Stimulated activated CD8-positive, alpha-beta memory T cell treated with anti-CD3 and anti-CD28 coated beads, Interleukin-7, amount 100 ng/mL, for 1 hour (primary cell): ENCODE measurements at places on chromosomes 5 and 9.

DNA sequence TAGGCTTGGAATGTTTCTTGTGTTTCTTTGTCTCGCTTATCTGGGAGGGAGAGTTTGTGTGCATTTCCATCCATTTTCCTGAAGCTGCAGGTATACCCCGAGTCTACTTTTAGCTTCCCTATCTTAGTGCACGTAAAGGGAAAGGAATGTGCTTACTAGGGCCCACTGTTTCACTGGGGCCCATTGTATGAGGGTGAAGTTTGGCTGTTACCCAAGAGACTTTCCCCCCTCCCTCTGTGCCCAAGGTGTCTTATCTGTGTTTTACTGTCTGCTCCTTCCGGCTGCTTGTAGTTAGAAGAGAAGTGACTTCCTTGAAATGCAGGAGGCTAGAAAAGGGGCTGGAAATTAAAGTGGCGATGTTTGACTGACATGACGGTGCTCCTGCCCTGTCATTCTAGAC lies 12.1 kb upstream of the BTNL3 start:
- DNase-seq = no peak

GRCh38 chr5:77398458-77398857 lies 93.7 kb downstream of the WDR41 start:
- DNase-seq = no peak

DNA sequence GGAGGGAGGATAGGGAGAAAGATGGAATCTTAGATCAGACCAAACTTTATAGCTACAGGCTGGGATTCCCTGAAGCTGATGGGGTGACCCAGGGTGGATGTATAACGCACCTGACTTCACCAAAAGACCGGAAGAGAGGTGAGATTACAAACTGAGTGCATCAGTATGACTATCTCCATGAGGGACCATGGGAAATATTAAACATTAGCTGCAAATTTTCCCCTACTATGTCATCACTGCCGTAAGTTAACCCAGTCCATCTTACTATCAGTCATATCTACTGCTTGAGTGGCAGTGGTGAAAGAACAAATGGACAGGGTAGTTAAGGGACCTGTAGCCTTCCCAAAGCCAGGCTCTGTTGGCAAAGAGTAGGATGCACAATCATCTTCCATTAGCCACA lies 368.3 kb downstream of the EFNA5 start:
- no peak for DNase-seq

- no peak for DNase-seq
These were observed 119.7 kb downstream of the FANCC start for GRCh38 chr9:95197692-95198271.

- DNase-seq = no peak
These were observed 128.0 kb upstream of the EPB41L4A start for GRCh38 chr5:112546946-112547592.

DNA sequence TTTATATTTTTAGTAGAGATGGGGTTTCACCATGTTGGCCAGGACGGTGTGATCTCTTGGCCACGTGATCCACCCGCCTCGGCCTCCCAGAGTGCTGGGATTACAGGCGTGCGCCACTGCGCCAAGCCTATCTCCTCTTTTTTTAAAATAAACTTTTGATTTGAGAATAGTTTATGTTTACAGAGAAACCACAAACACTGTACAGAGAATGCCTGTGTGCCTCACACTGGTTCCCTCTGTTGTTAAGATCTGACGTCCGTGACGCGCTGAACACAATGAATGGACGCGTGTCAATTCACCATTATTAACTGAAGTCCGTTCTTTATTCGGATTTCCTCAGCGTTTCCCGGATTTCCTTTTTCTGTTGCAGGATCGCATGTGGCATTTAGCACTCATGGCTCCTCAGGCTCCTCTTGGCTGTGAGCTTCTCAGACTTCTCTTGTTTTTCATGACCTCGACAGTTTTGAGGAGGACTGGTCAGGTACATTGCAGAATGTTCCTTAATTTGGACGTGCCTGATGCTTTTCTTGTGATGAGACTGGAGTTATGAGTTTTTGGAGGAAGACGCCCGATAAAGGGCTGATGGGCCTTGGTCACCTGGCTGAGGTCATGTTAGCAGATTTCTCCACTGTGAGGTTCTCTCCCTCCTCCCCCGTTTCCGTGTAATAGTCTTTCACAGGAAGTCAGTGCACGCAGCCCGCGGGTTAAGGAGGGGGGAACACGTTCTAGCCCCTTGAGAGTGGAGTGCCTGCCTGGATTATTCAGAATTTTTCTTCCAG lies 69.6 kb downstream of the ANKRD33B start:
- DNase-seq = no peak

DNA sequence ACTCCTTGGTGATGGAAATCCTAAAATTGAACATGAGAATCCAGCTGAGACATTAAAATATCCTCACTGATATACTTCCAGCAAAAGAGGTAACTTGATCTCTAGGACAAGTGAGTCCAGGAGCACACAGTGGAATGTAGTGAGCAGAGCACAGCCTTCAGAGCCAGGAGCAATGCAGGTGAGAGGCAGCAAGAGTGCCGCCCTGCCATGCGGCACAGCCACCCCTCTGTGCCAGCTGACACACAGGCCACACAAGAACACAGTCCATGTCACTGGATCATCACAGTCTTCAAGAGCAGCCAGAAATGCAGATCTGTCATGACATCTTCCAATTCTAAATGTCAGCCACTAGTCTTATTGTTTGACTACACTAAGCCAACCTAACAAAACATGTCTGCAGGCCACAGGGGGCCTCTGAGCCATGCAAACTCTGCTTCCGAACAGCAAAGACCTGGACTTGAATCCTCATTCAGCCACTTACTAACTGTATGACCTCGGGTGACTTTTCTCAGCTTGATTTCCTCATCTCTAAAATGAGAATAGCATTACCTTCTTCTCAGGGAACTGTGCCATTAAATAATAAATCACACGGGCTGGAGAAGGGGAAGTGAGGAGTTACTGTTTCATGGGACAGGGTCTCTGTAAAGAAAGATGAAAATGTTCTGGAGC lies 47.0 kb downstream of the CCDC125 start:
- no peak for DNase-seq

GRCh38 chr9:125805057-125805456 lies 57.9 kb downstream of the PBX3 start:
- DNase-seq = no peak

DNA sequence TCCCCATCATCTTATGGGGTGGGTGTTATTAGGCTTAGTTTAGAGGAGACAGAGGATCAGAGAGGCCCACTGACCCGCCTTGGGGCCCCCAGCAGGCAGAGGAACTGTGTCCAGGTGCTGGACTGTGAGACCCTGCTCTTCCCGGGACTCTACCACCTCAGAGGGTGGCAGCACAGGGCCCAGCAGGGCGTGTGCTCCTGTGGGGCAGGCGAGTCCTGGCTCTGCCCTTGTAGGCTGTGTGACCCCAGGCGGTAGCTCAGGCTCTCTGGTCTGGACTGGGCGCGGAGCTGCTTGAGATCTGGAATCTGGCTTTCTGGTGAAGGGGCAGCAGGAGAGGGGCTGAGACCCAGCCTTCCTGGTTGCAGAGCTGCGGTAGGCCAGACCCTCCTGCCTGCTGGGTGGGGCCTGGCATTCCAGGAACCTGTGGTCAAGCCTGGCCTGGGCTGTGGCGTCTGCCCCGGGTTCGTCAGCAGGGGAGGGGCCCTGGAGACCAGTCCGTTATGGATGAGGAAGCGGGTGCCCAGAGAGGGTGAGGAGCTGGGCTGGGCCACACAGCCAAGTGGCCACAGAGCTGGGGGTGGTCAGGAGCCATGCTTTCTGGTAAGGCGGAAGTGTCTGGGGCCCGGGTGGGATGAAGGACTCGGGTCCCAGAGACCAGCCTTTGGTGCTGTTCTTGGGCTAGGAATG lies 46.5 kb downstream of the RXRA start:
- no peak for DNase-seq

DNA sequence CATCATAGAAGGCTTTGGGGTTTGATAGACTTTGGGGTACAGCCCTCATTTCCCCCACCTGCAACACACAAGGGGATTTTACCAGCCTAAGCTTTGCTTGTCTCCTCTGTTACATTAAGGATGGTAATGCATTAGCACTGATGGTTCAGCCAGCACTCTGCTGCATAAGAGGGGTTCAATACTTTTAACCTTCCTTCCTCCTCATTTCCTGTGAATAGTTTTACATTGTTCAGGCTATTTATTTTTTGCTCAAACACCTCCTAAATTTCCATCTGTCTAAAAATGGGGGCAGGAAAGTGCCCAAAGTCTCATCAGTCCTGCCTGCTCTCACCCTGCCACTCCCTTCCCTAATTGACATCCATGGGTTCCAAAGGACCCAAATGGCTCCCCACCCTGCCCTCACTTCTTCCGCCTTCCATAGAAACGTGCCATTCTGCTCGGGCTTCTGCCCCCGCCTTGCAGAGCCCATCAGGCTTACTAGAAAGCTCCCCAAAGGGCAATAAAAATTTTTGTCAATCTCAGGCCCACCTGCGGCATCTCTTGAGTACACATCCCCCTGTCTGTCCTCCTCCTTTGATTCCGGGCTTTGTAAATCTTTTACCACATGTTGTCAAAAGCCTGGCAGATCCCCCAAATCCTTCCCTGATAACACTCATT lies 239.5 kb upstream of the SLC24A2 start:
- DNase-seq = no peak

DNA sequence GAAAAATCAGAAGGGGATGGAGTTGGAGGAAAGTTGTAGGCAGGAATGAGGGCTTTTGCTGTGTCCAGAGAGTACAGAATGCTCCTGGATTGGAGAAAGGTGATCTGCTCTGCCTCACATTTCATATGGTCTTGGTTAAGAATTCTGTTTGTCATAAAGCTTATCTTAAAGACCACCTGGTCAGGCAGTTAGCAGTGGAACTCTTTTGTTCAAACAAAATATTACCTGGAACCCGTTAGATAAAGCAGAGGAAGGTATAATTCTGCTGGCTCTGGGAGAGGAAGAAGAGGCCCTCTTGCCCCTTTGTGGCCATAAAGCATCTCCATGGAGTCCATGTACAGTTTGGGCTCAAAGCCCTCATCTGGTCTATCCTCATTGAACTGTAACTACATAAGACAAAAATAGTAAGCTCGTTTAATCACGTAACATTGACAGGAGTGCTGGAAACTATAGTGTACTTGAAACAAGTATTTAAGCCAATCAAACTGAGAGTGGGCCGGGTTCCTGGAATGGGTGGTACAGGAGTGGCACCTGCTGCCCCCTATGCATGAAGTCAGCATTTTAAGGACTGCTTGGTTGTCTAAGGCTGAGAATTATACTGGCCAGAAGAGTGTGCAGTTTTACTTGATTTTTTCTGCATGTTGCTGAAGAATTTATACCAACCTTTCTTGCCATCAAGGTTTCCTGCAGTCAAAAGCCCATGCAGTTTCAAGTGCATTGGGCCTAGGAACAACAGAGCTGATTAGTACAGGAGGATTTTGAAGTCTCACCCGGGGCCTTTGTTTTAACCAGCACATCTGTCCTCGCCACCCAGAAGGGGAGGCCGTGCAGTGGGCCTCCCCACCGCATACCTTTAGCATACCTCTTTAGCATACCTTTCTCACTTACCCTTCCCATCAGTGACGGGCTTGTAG lies 39.9 kb downstream of the STXBP1 start:
- DNase-seq = no peak
